ENCODE measurements at places on chromosomes 1 and 21. TPM values are rescaled to one million over a fixed set of nuclear protein-coding genes. Genes with fewer than 3 reads are reported as not detected.

DNA sequence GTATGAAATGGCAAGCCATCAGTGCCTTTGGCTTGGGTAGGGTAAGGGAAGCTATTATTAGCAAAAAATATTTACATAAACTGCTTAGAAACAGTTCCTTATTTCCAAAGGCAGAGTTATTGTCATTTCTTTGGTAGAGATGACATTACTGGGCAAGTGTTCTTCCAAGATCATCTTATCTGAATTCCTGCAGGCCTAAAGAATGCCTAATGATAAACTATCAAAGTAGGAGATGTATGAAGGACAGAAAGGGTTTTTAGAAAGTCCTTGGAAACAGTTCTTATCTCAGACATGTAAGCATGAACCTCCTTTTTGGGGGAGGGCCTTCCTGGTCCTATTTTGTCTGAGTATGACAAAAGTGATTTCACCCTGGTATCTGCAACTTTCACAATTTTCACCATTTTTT, 5.1 kb upstream of the FRRS1 start:
- DNase-seq, result no peak

DNA sequence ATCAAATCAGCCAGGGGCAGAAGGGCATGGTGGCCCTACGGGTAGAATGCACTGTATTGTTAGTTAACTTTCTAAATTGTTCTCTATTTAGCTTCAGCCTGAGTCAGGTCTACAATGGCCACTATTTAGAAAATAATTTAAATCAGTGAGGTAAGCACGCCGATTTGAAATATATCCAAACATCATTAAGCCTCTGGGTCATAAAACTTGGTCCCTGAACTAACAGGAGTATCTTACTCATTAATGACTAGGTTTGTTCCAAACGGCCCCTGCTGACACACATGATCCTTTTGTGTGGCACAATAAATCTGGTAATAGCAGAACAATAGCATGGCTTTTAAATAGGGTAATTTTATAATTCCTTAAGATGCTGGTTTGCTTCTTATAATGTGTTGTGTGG, 48.4 kb downstream of the STX6 start:
- no peak for DNase-seq

DNA sequence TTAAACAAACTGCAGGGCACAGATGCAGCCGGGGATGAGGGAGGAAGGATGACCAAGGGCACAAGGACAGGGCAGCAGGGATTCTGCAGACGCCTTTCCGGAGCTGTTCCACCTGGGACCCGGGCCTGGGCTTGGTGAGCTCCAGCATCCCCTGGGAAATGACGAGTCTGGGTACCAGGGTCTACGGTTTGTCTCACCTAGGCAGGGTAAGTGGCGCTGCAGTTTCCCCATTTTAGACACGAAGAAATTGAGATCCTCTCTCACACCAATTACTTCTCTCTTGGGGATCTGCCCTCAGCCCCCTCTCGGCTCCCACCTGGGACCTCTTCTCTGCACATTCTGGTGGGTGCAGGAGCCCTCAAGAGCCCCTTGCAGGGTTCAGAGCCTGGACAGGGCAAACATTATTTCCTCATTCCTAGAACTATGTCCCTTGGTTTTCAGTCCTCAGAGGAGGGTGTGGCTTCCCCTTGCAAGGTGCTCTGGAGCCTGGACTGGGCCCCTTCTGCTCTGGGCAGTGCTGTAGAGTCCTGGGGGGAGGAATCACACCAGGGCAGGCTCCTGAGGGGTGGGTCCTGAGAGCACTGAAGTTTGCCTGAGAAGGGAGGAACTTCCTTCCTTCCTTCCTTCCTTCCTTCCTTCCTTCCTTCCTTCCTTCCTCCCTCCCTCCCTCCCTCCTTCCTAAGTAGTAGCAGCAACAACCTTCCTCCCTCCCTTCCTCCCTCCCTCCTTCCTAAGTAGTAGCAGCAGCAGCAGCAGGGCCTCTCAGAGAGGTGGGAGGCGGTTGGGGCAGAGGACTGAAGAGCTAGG, 16.0 kb downstream of the RAP1GAP start:
- no peak for DNase-seq

DNA sequence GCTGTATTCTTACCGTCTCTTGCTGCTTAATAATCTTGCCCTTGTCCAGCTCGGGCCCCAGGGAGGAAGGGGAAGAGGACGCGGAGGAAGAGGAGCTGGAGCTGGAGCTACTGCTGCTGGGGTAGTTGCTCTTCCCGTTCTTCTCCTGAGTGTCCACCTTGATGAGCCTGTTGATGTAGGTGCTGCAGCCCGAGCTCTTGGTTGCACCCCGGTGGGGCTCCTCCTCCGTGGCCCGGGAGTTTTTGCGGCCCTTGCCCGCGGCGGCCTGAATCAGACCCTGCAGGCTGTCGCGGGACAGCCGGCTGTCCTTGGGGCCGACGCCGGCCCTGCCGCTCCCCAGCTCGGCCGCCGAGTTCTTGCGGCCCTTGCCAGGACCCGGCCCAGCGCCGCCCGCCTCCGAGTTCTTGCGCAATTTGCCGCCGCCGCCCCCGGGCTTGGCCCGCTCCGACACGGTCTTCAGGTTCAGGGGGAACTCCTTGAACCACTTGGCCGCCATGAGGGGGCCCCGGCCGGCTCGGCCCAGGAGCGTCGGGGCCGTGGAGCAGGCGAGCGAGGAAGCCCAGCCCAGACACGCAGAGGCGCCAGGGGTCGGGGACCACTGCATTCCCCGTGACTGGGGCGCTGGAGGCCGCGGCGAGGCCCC, 475 bp upstream of the TDRD10 start:
- peak; percentile 81 for DNase-seq

DNA sequence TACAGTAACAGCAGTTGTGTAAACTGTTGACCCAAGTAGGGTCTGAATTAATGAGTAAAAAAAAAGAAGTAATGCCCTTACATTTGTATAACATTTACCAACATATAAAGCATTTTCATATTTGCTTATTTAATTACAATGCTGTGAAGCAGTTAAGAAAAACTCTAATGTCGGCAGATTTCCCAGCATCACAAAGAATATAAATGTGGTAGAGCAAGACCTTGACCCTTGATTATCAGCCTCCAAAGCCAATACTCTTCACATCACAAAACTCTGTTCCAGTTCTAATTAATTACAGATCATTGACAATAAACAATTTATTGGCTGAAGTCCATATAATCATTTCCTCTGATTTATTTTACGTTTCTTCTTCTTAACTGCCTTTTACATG, 130.2 kb downstream of the DUSP10 start:
- DNase-seq, result no peak

GRCh38 chr1:212139526-212140135, 104.1 kb downstream of the DTL start:
- no peak for DNase-seq

- DNase-seq, result no peak
These were observed 2.1 kb upstream of the IPO9 start for GRCh38 chr1:201826830-201827229.

GRCh38 chr21:37568415-37568814, 201.8 kb downstream of the DYRK1A start:
- DNase-seq, result no peak

GRCh38 chr1:40413527-40414252, 36.6 kb upstream of the ZFP69B start:
- DNase-seq, result no peak

The TDRD5 gene
- total RNA-seq, result not detected

The CSDE1 gene
- 917 TPM for total RNA-seq

The MCM3AP gene
- 35.7 TPM for total RNA-seq

Measured in right atrium auricular region (tissue), 2 donors.